ENCODE measurements at places on chromosomes 16 and 17.

DNA sequence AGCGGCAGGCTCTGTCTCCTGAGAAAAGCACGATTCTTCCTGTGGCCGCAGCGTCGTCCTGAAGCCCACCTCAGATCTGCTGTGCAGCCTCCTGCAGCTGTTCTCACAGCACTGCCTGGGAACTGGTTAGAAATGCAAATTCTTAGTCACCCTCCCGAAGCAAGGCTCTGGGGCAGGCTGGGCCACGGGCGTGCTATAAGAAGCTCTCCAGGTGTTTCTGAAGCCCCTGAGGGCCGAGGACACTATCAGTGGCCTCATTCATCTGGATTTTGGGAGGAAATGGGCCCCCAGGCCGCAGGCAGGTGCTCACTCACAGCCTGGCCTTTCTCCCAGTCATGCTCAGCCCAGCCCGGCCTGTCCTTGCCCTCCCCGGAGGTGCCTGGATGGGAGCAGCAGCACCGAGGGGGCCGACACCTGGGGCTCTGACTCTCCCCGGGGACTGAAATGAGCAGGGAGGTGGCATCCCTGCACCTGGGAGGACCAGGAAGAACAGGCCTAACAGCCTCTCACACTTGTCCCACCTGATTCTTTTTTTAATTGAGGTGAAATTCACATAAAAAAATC is 10.4 kb upstream of the NLRC3 start:
- DNase-seq: no peak

DNA sequence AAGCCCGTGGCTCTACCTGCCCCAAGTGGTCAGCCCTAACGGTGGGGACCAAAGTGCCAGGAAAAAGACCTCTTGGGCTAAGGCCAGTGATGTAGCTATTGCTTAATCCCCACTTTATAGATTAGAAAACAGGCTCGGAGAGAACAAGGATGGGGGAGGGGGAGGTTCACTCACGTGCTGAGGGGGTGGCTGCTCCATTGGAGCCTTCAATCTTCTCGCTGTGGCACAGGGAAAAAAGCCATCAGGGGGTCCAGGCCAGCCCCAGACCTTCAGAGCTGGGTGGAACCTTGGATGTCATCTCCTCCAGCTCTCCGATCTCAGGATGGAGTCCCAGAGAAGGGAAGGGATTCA is 45.9 kb downstream of the SRCIN1 start:
- DNase-seq: peak; percentile 31

DNA sequence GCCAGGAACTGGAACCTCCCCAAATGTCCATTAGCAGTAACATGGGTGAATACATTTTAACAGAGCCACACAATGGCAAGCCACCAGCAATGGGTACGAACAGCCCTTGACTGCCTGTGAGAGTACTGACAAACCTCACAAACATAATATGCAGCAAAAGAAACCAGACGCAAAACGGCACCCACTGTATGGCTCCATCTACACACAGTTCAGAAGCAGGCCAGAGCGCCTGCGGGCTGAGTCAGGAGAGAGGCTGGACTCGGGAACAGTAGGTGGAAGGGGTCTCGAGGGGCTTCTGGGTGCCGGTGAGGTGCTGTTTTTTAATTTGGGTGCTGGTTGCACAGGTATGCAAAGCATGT is 77.4 kb upstream of the TOB1 start:
- DNase-seq: no peak

DNA sequence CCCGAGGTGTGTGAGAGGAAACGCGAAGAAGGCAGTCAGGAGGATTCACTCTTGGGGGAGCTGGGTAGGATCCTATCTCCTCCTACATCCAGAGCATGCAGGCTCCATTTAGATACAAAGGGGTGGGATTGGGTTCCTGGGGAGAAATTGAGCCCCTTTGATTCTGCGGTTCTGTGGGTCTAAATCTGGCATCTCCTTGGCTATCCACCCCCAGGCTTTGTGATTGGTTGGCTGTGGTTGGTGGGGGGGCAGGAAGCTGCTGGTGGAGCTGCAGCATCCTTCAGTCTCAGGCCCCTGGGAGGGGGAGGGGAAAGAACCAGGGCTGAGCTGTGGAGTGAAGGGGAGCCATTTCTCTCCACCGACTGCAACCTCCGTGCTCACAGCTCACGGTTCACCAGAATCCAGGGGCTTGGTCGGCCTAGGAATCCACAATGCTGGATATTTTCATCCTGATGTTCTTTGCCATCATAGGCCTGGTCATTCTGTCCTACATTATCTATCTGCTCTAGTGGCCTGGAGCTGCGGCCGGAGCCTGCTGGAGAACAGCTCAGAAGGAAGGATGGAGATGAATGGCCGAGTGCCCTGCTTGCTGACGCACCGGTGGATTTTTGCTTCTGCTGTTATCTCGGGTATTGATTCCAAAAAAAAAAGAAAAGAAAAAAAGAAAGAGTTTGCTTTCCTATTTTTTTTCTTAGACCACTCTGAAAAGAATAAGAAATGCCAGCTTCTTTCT is at the start of gene LASP1NB:
Gene LASP1NB (plus strand): TSS at position 352 of the 733 bp plus-strand sequence.
- no peak for DNase-seq

GRCh38 chr16:4015275-4016004 is 100.8 kb downstream of the ADCY9 start:
- no peak for DNase-seq

- no peak for DNase-seq
These were observed 6.0 kb downstream of the ZNF688 start for GRCh38 chr16:30565526-30565925.

- DNase-seq: no peak
These were observed 18.0 kb upstream of the SPATA32 start for GRCh38 chr17:45279898-45280297.

GRCh38 chr16:51994597-51994996 is 552.3 kb downstream of the TOX3 start:
- peak; percentile 94 for DNase-seq

- DNase-seq: no peak
These were observed 16.8 kb downstream of the ZNF750 start for GRCh38 chr17:82823004-82823403.

GRCh38 chr17:82101301-82101715 is 3.3 kb upstream of the FASN start:
- no peak for DNase-seq

DNA sequence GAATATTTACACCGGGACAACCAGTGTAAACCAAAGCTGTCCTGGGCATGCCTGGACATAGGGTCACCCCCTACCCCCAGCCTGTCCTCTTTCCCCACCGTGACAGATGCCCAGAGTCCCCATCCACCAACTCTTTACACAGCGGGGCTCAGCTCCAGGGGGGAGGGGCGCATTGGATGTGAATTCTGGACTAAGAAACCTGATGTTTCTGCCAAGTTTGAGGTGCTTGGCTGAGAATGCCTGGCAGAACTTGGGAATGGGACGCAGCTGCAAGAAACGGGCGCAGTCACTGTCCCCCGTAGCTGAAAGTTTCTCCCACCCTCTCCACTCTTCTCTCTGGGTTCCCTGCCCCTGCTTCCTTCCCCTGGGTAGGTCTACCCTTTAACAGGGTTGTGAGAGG is 68.0 kb upstream of the CDC42EP4 start:
- DNase-seq: no peak

- peak; percentile 44 for DNase-seq
These were observed 7.2 kb downstream of the SPNS3 start for GRCh38 chr17:4440690-4441686.

- DNase-seq: no peak
These were observed 24.6 kb upstream of the RPH3AL start for GRCh38 chr17:376936-377863.

DNA sequence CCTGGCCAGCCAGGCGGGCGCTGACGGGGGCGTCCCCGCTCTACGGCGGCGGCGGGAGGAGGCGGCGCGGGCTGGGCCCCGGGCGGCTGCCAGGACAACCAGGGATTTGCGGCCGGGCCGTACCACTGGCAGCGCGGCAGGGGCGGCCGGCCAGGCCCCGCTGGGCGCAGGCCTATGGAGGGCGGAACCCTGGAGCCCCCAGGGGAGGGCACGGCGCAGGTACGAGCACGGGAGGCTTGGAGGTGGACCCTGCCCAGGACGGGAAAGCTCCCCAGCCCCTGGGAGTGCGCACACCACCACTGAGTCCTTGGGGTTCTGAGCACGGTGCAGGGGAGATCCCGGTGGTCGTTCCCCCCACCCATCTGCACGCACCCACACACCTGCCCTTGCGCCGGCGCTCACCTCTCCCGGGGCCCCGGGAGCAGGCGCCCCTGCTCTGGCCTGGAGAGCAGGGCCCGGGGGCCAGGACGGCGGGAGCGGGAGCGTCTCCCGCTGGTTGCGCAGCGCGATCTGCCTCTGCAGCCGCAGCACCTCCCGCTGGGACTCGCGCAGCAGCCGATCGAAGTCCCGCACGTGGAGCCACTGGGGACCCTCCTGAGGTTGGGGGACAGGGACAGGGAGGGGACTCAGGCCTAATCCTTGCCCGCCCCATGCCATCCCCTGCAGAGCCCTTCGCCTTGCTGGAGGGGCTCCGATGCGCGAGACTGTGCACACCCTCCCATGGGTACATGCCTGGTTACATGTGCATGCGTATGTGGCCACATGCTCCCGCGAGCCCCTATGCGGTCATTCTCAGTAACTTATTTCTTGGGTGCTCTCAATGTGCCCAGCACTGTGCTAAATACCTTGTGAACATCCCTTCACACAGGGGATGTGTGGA is 3.9 kb downstream of the TSPOAP1 start:
- DNase-seq: peak; percentile 31

- no peak for DNase-seq
These were observed 396.1 kb downstream of the SOX9 start for GRCh38 chr17:72516772-72517399.

DNA sequence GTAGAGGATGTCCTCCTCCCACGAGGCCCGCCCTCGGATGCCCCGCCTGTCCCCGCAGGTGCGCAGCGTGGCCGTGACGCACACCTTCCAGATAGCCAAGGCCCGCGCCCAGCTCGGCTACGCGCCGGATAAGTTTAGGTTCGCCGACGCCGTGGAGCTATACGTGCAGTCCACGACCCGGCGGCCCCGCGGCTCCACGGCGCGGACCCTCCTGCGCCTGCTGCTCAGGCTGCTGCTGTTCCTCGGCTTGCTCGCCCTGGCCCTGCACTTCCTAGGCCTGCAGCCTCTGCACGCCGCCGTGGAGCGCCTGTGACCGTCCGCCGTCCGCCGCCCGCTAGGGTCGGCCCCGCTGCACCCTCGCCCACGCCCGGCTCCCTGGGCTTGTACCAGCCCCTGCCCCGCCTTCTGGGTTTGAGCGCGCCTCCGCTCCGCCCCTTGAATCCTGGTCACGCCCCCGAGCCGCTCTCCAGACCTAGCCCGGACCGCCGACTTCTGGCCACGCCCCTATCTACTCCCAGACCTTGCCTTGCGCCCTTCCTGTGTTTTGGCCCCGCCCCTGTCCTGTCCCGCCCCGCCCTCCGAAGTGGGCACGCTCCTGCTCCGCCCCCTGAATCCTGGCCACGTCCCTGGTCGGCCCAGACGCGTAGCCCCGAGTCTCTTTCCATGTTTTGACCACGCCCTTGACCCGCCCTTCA is 15.8 kb upstream of the EEF2K start:
- DNase-seq: peak; percentile 91

- no peak for DNase-seq
These were observed 2.5 kb upstream of the IGF2BP1 start for GRCh38 chr17:48994549-48995303.

DNA sequence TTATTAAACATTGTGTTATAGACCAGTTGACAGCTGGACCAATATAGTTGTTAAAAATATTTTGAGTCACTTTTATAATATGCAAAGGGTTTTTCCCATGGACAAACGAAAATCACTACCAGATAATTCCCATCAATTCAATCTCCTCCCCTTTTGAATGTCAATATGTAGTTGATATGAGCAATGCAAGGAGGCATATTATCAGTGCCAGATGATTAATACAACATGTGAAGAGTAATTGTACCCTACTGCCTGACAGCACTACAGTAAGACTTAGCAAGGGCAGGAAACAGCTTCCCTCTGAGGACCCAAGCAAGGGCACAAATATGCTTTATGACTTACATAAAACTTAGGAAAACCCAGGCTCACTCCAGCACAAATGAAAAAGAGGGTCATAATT is 17.3 kb downstream of the KANSL1 start:
- DNase-seq: no peak

DNA sequence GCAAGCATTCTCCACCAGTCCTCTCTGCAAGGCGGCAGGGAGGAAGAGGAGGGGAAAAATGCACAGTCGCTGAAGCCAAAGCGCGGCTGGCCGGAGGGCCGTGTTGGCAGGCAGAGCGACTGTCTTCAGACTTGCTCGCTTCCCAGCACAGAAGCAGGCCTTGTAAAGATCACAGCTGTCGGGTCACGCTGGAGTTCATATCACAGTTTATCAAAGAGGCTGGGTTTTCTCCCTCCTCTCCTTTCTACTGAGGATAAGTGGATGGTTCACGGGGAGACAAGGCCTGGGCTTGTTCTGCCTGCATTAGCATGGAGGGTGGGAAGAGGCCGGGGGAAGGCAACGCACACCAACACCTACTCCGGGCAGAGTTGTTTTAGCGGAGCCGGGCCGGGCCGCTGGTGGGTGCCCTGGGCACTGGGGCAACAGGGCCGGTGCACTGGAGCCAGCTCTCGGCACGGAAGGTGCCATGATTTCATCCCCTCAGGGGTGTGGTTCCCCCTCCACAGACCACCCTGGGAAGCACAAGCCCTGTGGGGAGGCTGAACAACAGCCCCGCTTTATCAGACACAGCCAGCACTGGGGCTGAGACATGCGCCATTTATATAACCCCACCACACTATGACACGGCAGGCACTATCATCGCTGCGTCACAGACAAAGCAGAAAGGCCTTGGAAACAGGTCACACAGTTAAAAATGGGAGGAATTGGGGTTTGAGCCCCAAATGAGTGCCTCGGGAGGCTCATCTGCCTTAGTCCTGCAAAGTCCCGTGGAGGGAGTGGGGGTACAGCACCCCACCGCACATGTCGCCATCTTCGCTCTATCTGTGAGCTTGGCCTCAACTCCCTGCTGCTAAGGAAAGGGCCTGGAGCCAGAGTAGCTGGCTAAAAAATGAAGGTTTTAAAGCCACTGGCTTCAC is 40.3 kb upstream of the MTSS2 start:
- no peak for DNase-seq

DNA sequence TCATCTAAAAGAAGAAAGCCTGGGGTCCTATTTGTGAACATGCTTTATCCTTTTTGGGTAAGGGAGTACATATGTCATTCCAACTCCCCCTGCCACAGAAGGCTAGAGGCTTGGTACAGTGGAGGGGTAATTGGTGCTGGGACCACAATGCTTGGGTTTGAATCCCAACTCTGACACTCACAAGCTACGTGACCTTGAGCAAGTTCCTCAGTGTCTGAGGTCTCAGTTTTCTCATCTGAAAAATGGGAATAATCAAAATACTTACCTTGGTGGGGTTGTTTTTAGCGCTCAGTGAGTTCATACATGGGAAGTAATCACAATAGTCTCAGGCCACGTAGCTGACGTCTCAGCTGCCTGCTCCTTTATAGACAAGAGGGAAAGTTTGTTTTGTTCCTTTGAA is 150.8 kb downstream of the CPPED1 start:
- DNase-seq: no peak

- no peak for DNase-seq
These were observed 254.2 kb downstream of the KCNJ2 start for GRCh38 chr17:70423562-70423961.
